ENCODE measurements at places on chromosomes 1 and 21.

DNA sequence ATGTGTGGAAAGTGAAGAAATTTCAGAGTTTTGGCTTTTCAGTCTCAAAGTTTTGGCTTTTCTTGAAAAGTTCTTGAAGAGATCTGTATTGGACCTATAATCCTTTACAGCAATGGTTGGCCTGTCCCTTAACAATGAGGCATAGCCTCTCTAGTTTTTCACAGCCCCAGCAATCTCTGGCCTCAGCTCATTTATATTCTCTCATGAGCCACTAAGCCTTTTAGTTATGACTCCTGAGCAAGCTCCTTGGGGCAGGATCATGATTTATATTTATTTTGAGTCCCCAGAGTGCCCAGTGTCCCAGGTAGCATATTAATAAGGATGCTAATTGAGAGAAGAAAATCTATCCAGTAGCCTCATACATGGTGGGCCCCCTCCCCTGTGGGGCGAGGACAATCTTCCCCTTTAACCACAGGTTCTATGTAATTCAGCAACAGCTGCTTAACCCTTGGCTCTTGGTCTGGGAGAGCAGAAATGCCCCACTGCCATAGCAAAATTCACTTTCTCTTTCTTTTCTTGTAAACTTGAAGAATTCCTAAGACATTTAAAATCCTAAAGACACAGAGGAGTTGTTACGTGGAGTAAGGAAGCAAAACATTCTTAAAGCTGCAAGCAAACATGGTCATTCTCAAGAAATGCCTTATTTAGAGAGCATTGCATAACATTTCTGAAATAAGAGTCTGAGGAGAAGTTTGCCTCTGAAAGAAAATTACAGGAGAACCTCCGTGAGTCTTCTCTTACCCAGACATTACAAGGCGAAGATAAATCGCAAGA lies 6.3 kb downstream of the NGF start:
- no peak for DNase-seq

- no peak for DNase-seq
Observed at GRCh38 chr21:17733209-17733608, 85.9 kb downstream of the C21orf91 start.

DNA sequence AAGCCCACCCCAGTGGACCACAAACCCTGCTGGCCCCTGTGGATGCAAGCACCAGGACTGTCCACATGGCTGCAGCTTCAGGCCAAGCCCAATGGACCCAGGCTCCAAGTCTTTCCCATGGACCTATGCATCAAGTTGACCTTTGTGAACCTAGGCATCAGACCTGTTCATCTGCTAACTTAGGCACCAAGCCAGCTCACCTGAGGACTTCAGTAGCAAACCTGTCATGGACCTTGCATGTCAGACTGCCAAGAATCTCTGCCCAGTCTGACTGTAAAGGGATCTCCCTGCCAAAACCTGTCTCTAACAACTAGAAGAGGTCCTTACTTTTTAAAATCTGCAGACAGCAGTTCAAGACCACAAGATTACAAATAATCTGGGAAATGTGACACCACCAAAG lies 37.8 kb downstream of the FMO3 start:
- DNase-seq: no peak

GRCh38 chr1:34907487-34908090 lies 21.9 kb downstream of the DLGAP3 start:
- no peak for DNase-seq

DNA sequence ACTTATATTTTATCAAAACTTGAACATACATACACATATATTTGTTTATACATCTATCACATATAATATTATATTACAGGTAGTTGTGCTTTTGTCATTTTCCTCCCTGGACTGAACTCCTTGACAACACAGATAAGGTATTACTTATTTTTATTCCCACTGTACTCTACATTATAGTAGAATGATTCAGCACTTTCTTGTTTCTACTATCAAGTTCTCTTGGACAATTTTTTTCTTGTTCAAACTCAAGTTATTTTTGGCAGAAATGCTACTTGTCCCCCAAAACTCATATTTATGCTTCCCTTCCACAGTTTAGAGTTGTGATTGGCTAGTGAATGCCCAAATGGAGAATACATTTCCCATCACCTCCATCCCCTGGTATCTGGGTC lies 10.8 kb upstream of the PTPRC start:
- DNase-seq: no peak

- no peak for DNase-seq
Observed at GRCh38 chr1:92655197-92655801, 129.6 kb downstream of the EVI5 start.

DNA sequence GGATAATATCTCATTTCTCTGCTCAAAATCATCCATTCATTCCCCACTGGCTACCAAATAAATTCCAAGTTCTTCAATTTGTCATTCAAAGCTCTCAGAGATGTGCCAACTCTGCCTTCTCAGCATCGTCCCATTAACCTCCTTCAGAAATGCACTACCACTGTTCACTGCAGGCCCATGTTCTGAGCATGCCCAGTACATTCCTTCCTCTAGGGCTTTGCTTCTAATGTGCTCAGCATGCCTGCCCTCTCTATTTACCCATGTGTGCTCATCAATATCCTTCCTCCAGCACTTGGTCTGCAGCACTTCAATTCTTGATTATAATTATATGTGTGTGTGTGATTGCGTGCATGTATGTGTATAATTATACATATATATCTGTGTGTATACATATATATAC lies 36.1 kb upstream of the RGS8 start:
- no peak for DNase-seq

GRCh38 chr1:53138991-53139884 lies 3.2 kb downstream of the SLC1A7 start:
- no peak for DNase-seq

DNA sequence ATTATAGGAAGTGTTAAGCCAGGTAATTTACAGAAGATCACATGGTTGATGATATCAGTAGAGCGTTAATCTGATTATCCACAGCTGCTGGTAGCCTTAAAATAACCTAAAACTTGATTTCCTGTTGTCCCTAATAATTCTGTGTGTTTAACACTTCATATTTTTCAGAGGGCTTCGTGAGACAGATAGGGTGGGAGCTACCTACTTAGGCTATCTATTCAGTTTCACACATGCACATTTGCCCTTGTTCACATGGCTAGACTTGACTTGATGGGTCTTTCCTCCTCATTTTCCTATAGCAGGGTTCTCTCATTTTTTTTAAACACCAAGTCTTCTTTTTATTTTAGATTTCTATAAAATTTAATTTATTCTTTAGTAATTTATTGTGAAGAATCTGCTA lies 11.0 kb downstream of the BACH1 start:
- no peak for DNase-seq

DNA sequence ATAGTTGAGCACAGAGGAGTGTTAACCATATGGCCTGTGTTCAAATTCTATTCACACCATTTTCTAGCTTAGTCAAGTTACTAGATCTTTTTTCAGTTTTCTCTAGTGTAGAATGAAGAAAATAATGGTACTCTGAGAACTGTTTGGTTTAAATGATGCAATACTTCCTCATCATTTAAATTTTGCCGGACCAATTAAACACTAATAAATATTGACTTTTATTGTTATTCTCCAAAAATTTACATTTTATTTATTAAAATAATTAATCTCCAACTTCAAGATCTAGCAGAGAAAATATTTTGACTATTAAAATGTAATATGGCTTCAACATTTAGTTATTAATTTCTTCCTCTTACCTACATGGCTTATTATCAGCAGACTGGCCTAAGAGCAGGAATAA lies 123.1 kb downstream of the OLFM3 start:
- no peak for DNase-seq

DNA sequence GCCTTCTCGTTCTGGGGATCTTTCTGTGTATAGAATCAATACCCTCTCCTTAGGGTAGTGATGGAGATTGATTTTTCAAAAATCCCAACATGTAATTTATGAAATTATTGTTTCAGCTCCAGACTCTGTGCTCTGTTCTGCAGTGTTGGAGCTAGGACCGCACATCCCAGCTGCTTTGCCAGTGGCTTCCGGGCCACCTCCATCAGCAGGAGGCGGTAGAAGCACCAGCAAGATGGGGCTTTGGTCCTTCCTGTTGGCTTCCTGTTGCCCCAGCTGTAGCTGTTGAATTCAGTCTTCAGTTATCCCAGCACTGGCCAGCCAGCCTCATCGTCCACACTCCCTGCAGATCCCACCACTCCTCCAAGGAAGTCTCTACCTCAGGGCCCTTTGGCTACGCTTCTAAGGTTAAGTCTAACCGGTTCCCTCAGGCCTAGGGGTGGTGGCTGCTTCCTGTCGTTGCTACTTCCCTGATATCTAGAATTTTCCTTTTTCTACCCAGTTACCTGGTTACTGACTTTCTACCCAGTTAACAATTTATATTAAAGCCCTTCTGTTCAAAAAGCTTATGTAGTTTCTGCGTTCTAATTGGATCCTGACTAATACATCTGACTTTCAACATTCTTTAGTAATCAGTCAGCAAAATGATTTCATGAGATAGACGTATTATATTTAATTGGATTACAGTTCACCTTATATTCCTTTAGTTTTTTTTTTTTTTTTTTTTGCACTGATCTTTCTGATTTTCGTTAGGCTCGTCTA lies 24.6 kb downstream of the GALNT2 start:
- no peak for DNase-seq

DNA sequence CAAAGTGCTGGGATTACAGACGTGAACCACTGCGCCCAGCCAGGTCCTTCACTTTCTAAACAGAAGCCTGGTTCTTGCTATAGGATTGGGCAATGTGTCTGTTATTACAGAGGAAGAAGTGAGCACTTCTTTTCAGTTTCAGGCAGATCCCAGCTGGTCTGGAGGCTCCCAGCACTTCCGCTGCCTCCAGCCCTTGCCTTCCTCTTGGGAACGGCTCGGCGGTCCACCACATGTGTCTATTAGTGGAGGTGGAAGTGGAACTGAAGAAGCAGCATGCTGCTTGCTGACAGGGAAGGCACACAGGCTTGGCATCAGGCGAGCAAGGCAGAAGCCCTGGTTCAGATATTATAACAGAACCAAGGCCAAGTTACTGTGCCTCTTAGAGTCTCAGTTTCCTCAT lies 17.0 kb downstream of the MKNK1 start:
- no peak for DNase-seq

- no peak for DNase-seq
Observed at GRCh38 chr1:58574816-58575215, 2.2 kb downstream of the TACSTD2 start.

DNA sequence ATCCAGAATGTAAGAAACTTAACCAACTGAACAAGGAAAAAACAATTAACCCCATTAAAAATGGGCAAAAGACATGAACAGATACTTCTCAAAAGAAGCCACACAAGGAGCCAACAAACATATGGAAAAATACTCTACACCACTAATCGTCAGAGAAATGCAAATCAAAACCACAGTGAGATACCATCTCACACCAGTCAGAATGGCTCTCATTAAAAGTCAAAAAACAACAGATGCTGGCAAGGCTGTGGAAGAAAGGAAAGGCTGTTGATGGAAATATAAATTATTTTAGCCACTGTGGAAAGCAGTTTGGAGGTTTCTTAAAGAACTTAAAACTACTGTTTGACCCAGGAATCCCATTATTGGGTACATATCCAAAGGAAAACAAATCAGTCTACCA lies 51.2 kb downstream of the RGS4 start:
- DNase-seq: no peak

DNA sequence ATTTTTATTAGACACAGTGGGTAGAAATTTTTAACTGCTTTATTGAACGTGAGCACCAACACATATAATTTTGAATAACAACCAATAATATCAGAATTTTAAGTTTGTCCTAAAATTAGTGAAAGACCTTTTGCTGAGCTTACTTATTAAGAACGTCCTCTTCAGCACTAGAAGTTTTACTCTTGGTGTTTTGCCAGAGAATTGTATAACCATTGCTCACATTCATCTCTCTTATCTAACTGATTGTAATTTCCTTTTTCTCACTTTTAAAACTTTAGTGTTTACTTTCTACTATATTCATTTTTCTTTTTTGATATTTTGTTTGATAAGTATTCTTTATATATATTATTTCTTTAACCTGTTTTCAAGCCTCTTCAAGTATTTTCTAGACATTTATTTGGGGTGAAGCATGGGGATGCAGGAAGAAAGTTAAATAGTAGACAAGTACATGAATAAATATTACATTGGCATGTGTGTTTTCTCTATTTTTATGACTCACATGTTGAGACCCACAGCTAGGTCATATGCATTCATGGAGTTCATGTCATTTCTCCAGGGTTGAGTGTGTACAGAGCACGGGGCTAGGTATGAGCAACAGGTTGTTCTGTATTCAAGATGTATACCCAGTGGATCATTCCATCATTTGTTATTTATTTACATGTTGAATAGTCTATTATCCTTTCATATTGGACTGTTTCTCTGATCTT lies 90.6 kb downstream of the ATP6V1G3 start:
- DNase-seq: no peak

- DNase-seq: no peak
Observed at GRCh38 chr1:245172026-245172425, 17.2 kb downstream of the KIF26B start.

GRCh38 chr1:100773444-100773843 lies 53.9 kb downstream of the VCAM1 start:
- no peak for DNase-seq

DNA sequence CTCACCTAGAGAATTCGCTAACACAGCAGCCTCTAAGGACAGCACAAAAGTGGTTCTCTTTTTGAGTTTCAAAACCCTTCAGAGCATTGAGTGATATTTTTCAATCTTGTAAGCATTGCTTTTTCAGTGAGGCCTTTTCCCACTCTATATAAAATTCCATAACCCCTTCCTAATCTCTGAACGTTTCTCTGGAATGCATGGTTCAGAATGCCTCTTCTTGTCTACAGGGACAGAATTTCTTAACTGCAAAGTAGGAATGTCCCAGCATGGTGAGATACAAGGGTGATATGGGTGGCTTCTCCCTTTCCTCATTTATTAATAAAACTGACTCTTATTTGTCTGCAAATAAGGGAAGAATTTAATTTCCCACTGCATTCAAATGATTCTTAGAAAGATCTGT lies 377.9 kb downstream of the LTN1 start:
- DNase-seq: no peak

DNA sequence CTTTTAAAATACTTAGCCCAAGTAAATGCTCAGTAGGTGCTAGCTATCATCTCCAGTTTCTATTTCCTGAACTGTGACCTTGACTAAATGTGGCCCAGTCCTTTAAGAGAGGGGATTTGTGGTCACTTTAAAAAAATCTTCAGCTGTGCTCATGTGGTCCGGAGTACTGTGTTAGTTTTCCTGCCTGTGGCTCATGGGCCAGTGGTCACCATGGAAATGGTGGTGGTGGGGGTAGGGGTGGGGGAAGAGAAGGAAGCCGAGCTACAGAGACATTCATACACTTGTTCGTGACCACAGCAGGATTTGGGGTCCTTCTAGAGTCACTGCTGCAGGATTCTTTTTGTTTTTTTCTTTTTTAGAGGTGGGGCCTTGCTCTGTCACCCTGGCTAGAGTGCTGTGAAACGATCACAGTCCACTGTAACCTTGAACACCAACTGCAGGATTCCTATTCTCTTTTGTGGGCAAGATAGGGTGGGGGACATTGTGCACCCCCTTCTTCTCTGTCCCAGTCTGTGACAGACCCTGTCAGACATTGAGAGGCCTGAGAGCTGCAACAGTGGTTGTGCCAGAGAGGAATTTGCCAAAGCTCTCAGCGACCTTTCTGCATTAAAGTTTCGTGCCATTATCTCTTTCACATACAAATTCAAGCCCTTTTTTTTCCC lies 25.8 kb downstream of the KIF26B start:
- no peak for DNase-seq

GRCh38 chr1:213953806-213954205 lies 34.0 kb upstream of the PROX1 start:
- DNase-seq: no peak

All from B cell (primary cell).